ENCODE measurements at places on chromosomes 7 and 10.

- DNase-seq, result no peak
Measured at GRCh38 chr10:3797750-3798149, 12.7 kb upstream of the KLF6 start.

GRCh38 chr7:28086198-28086597 lies 94.4 kb downstream of the JAZF1 start:
- DNase-seq, result no peak

DNA sequence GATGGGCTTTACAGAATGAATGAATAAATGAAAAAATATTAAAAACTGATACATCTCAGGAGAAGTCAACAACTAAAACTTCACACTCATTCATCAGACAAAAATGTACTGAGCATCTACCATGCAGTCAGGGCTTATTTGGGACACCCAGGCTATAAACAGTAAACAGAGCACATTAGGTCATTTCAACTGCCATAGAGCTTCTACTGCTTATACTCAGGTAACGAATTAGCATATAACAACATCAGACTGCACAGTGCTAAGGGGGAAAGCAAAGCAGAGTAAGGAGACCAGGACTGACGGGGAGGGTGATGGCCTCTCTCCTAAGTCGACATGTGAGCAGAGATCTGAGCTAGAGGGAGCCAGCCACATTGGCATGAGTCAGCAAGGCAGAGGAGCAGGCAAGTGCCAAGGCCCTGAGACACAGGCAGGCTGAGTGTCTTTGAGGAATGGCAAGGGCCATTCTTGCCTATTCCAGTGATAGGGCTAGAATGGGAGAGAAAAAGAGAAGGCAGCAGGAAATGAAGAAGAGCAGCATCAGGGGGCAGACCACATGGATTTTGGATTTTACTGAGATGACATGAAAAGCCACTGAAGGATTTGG lies 528.9 kb downstream of the PARD3 start:
- DNase-seq, result no peak

DNA sequence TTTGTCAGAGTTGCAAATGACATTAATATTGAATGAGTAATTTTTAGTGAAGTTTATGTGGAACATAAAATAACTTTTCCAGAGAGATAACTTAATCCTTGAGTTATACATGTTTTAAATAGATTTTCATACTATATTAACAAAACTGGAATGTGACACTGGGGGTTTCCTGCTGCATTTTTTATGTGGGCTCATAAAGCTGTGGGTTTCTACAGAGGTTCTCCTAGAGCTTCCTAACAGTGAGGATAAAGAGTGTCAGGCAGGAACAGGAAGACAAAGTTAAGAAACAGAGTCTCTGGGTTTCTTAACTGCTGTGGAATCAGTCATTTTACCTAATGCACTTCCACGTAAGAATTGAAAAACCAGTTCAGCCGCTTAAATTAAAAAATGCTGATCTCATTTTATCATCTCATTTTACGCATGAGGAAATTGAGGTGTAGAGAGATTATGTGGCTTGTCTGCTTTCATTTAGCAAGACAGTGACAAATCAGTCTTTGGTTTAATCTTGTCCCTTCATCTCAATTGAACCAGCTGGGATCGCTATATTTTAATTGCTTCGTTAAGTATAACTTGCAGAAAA lies 5.0 kb downstream of the CD36 start:
- DNase-seq, result peak; percentile 43

DNA sequence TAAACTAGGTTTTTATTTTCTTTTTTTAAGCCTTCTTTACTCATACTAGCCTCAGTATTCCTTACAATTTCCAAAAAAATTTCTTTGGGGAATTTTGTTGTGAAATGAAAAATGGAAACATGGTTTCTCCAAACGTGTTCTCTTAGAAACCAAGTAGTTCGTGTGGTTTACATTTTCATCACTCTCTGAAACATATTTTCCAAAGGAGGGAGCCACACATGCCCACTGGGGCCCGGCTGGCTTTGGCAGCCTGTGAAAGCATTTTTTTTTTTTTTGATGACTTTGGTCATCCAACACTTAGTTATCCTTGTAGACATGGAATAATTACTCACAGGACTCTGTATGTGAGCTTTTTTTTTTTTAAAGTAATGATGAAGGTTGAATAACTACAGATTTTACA lies 169.6 kb downstream of the C7orf25 start:
- DNase-seq, result no peak

GRCh38 chr7:2849941-2850766 lies 6.0 kb upstream of the GNA12 start:
- no peak for DNase-seq

- DNase-seq, result no peak
Measured at GRCh38 chr10:120643351-120643750, 186.3 kb downstream of the PLPP4 start.

DNA sequence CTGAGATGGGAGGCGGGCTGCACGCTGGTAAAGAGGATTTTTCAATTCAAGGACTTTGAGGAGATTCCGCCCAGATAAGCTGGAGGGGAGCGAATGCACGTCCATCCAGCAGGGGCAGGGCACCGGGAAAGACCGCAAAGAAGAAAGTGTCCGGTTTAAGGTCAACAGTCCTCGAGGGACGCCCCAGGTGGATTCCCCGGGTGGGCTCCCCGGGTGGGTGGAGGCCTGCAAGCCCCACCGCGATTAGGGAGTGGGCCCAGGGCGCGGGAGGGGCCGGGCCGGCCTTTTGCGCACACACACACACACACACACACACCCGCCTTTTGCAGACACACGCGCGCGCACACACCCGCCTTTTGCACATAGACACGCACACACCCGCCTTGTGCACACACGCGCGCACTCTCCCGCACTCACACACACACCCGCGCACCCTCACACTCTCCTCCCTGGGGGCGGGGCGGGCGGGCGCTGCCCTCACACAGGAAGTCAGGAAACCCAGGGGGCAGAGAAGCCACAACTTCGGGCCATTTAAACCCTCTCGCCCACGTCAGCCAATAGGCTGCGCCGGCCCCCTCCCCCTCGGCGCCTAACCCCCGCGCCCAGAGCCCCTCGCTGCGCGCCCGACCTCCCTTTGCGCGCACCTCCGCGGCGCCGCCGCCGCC lies 615 bp downstream of the ARHGAP12 start:
- DNase-seq, result peak; percentile 87

DNA sequence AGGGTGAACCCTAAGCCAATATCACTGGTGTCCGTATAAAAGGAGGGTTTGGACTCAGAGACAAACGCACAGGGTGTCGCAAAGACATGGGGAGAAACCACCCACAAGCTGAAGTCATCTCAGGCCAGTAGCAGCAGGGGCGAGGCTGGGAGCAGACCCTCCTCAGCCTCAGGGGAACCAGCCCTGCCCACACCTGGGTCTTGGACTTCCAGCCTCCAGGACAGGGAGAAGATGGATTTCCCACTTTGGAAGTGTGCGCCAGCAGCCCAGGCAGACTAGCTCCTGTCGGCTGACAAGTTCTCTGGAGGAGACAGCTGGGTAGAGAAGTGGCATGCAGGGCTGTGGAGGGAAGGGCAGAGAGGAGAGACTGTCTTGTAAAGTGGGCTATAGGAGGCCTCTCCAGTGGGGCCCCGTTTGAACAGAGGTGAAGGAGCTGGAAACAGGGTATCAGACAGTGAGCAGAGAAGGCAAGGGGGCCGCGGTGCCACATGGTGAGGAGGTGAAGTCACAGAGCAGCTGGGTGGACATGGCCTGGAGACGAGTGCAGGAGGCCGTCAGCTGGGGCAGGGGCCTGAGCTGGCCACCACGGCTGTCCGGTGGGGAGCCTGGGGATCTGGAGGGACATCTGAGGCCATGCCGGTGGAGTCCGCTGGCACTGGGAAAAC lies 475.6 kb downstream of the PTPRN2 start:
- DNase-seq, result no peak

GRCh38 chr7:155345490-155345889 lies 47.8 kb downstream of the INSIG1 start:
- DNase-seq, result no peak

- no peak for DNase-seq
Measured at GRCh38 chr10:89256340-89256739, 4.8 kb upstream of the LIPA start.

DNA sequence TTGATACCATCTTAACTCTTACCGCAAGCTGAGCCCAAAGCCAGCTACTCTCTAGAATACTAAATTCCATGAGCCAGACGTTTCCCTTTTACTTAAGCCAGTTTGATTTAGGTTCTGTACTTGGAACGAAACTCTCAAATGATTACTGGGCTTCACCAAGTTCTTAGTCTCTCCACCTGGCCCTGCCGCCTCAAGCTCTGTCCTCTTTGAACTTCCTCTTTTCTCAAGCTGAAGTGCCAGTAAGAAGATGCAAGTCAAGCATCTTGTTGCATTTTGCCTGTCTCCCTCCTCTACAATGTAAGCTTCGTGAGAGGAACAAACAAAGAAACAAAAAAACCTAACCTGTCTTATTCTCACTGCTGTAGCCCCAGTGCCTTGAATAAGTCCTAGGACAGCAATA lies 358.2 kb upstream of the NPVF start:
- DNase-seq, result no peak

All from retina (tissue), 1 donor.